Activated T-helper 1 cell treated with anti-CD3 and anti-CD28 coated beads, Interleukin-12 subunit alpha, Interleukin-12 subunit beta, Interleukin-2, Interleukin-4 antibody, amounts not matched to agents 30 ng/mL and 10 ng/mL and 1 ng/mL, durations not matched to agents 14 hours and 24 hours and 36 hours (primary cell): ENCODE measurements at places on chromosomes 5 and 9. TPM values are rescaled to one million over a fixed set of nuclear protein-coding genes. Genes with fewer than 3 reads are reported as not detected.

The STKLD1 gene
- 0.64 and 1.5 TPM in 2 replicates for total RNA-seq

GRCh38 chr5:68699966-68700365, 393.8 kb upstream of the SLC30A5 start:
- H3K4me3 ChIP-seq: no peak overlapping the region
- H3K4me1 ChIP-seq: no peaks in the 10 kb centered on the region
- no peaks in the 10 kb centered on the region for H3K36me3 ChIP-seq
- no peak for DNase-seq

GRCh38 chr9:272251-273213, 57.9 kb downstream of the DOCK8 start:
- peaks cover 60% of the 10 kb centered on the region for H3K4me1 ChIP-seq
- peak overlapping the region; percentile 94 for H3K27ac ChIP-seq
- no peaks in the 10 kb centered on the region for H3K27me3 ChIP-seq
- peak; percentile 75 for DNase-seq

- no peak overlapping the region for H3K4me3 ChIP-seq
- peaks cover 14% of the 10 kb centered on the region for H3K4me1 ChIP-seq
- H3K36me3 ChIP-seq: peaks cover 4% of the 10 kb centered on the region
These were observed 193.7 kb downstream of the MAPKAP1 start for GRCh38 chr9:125513303-125513667.

DNA sequence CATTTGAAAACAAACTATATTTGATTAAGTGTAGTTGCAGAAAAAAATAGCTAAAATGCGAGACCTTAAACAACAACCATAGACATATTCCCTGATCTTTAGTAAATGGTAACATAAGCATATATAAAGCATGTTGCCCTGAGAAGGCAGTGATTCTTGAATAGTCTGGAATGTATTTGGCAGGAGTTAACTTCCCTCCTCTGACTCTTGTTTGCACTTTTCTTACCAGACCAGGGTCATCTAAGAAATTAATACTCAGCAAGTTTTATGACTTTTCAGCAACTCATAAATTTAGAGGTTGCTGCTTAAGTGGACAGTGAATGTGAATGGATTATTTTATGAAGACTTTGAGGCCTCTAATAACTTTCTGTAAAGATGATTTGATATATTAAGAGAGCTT, 55.3 kb upstream of the NUDT12 start:
- no peaks in the 10 kb centered on the region for H3K4me1 ChIP-seq
- no peak overlapping the region for H3K4me3 ChIP-seq

The ZBED3 gene
- 0.49 and 1.0 TPM in 2 replicates for total RNA-seq

GRCh38 chr5:69099302-69099701, 5.5 kb downstream of the SLC30A5 start:
- H3K27me3 ChIP-seq: no peaks in the 10 kb centered on the region
- H3K4me1 ChIP-seq: peaks cover 32% of the 10 kb centered on the region
- no peak overlapping the region for H3K4me3 ChIP-seq
- DNase-seq: no peak
- peaks cover 23% of the 10 kb centered on the region for H3K36me3 ChIP-seq
- H3K27ac ChIP-seq: no peak overlapping the region

DNA sequence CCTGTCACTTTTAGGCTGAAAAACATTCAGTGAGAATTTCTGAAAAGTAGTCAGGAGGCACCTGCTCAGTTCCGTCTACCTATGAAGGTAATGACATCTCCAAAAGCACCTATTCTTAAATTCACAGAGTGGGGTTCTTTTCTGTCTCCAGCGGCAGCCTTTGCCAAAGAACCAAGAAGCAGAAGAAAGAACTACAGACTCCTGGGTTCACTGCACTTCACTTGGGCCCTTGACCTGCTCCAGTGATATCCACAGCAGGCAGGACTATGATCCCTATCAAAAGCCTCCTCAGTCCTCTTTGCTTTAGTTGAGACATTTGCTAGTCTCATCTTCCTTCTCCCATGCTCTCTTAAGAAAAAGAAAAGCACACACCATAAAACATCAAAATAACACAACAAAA, 19.7 kb upstream of the PLPP6 start:
- no peaks in the 10 kb centered on the region for H3K36me3 ChIP-seq
- no peak overlapping the region for H3K27ac ChIP-seq
- DNase-seq: no peak
- H3K4me3 ChIP-seq: no peak overlapping the region
- H3K27me3 ChIP-seq: peaks cover under 1% of the 10 kb centered on the region

DNA sequence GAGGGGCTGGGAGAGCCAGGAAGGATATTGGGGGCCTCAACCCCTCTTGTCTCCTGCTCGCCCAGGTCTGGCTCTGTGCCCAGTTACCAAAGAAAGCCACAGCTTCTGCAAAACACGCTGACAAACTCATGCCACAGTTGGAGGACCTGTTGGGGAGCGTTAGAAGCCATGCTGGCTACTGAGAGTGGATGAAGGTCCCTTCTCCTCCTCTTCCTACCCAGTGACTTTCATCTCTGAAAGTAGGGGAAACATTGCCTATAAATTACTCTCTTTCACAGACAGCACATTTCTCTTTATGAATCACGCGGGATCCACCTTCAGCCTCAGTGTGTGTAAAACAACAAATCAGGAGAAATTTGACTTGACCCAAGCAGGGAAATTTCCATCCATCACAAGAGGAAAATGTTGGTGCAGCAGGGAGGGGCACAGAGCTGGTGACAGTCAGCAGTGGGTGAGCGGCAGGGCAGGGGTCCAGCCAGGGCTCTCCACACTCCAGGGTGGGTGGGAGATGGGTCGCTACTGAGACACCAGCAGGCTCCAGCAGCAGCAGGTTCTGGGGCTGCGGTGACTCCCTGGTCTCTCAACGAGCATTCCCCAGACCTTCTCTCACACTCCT, 181.9 kb downstream of the FGF18 start:
- H3K4me3 ChIP-seq: no peak overlapping the region
- no peaks in the 10 kb centered on the region for H3K4me1 ChIP-seq

DNA sequence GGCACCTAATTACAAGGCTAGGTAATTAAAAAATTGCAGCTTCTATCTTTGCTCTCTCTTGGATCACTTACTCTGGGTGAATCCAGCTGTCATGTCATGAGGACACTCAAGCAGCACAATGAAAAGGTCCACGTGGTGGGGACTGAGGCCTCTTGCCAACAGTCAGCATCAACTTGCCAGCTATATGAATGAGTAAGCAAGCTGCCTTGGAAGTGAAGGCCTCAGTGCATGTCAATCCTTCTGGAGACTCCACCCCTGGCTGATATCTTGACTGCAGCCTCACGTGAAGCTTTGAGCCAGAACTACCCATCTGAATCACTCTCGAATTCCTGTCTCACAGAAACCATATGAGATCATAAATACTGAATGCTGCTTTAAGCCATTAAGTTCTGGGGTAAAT, 140.5 kb downstream of the SNX18 start:
- H3K36me3 ChIP-seq: peaks cover 3% of the 10 kb centered on the region
- H3K27me3 ChIP-seq: no peaks in the 10 kb centered on the region
- peaks cover 17% of the 10 kb centered on the region for H3K4me1 ChIP-seq
- no peak for DNase-seq

DNA sequence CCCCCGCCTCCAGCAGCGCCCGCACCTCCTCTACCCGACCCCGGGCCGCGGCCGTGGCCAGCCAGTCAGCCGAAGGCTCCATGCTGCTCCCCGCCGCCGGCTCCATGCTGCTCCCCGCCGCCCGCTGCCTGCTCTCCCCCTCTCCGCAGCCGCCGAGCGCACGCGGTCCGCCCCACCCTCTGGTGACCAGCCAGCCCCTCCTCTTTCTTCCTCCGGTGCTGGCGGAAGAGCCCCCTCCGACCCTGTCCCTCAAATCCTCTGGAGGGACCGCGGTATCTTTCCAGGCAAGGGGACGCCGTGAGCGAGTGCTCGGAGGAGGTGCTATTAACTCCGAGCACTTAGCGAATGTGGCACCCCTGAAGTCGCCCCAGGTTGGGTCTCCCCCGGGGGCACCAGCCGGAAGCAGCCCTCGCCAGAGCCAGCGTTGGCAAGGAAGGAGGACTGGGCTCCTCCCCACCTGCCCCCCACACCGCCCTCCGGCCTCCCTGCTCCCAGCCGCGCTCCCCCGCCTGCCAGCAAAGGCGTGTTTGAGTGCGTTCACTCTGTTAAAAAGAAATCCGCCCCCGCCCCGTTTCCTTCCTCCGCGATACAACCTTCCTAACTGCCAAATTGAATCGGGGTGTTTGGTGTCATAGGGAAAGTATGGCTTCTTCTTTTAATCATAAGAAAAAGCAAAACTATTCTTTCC, 19.3 kb downstream of the CDKN2A start:
- H3K27me3 ChIP-seq: peaks cover 91% of the 10 kb centered on the region
- peak overlapping the region; percentile 86 for H3K4me3 ChIP-seq
- H3K4me1 ChIP-seq: peaks cover 40% of the 10 kb centered on the region
- peak overlapping the region; percentile 66 for H3K27ac ChIP-seq
- peaks cover 7% of the 10 kb centered on the region for H3K36me3 ChIP-seq

The SH2D3C gene
- 30.0 and 30.4 TPM in 2 replicates for total RNA-seq

The PCDHGA6 gene
- total RNA-seq: 0.16 and 0.42 TPM in 2 replicates

The SLC6A7 gene
- total RNA-seq: not detected in 2 replicates

DNA sequence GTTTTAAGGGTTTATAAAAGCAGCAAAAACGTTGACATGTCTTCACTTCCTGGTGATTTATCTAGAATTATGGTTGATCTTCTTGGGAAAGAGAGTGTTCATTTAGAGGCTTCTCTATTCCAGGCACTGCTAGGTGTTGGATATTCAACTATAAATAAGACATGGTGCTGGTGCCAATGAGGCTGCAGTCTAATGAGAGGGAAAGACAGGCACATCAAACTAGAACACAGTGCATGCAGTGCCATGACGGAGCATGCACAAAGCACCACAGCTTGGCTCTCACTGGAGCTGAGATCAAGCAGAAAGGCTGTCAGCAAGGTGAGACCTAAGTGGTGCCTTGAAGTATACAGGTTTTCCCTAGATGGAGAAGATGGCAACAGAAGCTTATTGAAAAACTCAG, 126.5 kb downstream of the RMI1 start:
- no peak overlapping the region for H3K4me3 ChIP-seq
- peaks cover 22% of the 10 kb centered on the region for H3K4me1 ChIP-seq
- no peaks in the 10 kb centered on the region for H3K36me3 ChIP-seq
- DNase-seq: no peak

DNA sequence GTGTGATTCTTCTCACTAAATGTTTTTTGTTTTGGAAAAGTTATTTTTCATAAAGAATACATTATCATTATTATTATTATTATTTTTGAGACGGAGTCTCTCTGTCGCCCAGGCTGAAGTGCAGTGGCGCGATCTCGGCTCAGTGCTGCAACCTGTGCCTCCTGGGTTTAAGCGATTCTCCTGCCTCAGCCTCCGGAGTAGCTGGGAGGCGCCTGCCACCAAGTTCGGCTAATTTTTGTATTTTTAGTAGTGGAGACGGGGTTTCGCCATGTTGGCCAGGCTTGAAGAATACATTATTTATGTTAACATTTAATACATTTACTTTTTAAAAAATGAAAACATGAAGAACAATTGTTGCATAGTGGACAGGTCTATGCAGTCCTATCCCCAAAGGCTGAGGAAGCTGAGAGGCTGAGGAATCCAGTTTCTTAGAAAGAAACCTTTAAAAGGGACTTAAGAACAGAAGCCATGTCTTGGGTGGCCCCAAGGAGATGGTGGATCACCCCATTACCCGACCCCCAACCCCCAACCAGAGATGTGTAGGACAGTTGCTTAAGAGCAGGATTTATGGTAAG, 2.0 kb downstream of the TMEM38B start:
- H3K27me3 ChIP-seq: peaks cover 15% of the 10 kb centered on the region
- no peaks in the 10 kb centered on the region for H3K36me3 ChIP-seq
- H3K4me3 ChIP-seq: no peak overlapping the region
- DNase-seq: no peak
- H3K27ac ChIP-seq: no peak overlapping the region

DNA sequence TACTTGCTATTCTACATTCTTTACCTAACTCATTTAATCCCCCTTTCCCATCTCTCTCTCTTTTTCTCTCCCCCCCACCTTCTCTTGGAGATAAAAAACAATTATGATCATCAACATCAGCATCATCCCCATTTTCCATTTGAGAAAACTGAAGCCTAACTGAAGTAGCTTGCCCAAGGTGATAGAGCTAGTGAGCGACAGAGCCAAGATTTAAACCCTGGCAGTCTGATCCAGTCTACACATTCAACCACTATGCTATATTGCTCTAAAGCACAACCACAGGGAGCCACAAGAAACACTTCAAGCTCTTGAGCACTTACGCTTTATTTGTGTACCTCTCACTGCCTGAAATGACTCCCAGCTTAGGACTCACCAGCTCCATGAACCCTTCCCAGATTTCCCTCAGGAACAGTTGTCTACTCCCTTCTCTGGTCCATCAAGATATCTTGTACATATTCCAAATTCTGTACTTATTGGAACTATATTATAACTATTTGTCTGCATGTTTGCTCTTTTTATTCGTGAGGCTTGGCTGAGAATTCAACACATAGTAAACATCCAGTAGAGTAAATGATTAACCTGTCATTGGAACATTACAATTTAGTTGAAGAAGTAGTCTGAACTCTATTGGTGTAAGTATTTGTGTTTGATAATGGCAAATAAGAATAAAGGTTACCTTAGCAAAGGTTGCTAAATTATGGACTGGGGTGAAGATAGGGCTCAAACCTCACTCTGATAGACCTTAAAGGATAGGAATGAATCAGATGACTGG, 164.8 kb downstream of the EFNA5 start:
- H3K27ac ChIP-seq: no peak overlapping the region
- H3K4me3 ChIP-seq: no peak overlapping the region
- DNase-seq: no peak
- peaks cover 11% of the 10 kb centered on the region for H3K4me1 ChIP-seq

GRCh38 chr9:123349691-123350480, 6.1 kb upstream of the CRB2 start:
- peaks cover 12% of the 10 kb centered on the region for H3K27me3 ChIP-seq
- no peaks in the 10 kb centered on the region for H3K36me3 ChIP-seq
- H3K27ac ChIP-seq: no peak overlapping the region

DNA sequence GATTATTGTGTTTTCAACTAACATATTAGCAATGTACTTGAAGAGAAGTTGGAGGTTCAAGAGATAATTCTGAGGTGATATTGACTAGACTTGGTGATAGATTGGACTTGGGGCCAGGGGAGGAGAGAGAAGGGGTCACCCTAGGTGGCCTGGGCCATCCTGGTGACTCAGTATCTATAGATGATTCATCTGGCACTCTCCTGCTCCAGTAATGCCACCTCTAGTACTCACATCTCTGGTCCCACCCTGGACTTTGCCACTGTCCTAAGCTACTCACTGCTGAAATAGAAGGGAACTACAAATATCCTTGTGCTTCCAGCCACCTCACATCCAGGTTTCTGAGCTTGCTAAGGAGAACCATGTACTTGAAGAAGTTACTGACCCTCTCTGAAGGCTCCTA, 249.9 kb downstream of the ARRDC3 start:
- H3K27me3 ChIP-seq: peaks cover 10% of the 10 kb centered on the region
- peaks cover 5% of the 10 kb centered on the region for H3K4me1 ChIP-seq
- H3K27ac ChIP-seq: no peak overlapping the region
- no peak for DNase-seq
- H3K4me3 ChIP-seq: no peak overlapping the region

DNA sequence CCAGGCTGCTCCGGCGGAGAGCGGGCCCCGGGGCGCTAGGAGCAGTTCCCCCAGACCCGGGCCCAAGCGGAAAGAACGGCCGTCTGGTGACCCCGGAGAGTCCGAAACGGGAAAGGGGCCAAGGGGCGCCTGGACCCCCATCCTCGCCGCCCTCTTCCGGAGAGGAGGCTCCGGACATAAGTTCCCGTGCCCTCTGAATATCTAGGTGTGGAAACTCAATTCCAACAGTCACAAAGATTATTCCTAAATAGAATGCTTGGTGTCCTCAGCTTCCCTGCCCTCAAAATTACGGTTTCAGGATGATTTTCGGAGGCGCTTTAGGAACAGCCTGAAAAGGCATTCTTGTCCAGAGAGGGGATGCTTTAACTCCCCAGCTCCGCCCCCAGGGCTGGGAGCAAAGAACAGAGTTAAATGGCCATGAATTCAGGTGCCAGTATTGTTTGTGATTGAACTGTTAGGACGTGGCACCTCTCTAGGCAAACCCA, 681 bp upstream of the LHFPL2 start:
- H3K27ac ChIP-seq: no peak overlapping the region
- H3K4me1 ChIP-seq: peaks cover 16% of the 10 kb centered on the region
- H3K27me3 ChIP-seq: peaks cover 47% of the 10 kb centered on the region
- peak overlapping the region; percentile 37 for H3K4me3 ChIP-seq
- H3K36me3 ChIP-seq: no peaks in the 10 kb centered on the region
- DNase-seq: no peak
